ENCODE measurements at places on chromosomes 12 and 14.
A peak's percentile ranks its signal among the peaks of the same experiment; 100 is the strongest.

DNA sequence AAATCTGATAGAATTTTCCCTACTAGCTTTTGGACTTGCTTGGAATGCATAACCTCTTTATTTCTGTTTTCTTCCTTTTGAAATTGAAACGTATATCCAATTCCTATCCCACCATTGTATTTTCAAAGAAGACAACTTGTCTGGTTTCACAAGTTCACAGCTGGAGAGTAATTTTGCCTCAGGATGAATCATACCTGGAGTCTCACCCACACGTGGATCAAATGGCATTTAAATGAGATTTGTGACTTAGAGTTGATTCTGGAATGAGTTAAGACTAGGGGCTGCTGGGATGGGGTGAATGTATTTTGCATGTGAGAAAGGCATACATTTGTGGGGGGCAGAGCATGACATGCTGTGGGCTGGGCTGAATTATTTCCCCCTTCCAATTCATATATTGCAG is 516.5 kb upstream of the MGAT4C start:
- no peak for DNase-seq

- no peak for DNase-seq
Measured at GRCh38 chr12:50597200-50598195, 92.7 kb downstream of the DIP2B start.

- DNase-seq = no peak
Measured at GRCh38 chr14:96050482-96050881, 11.3 kb downstream of the C14orf132 start.

GRCh38 chr12:132214161-132214476 is 69.9 kb downstream of the NOC4L start:
- no peak for DNase-seq

- no peak for DNase-seq
Measured at GRCh38 chr12:89306827-89307473, 45.4 kb downstream of the DUSP6 start.

DNA sequence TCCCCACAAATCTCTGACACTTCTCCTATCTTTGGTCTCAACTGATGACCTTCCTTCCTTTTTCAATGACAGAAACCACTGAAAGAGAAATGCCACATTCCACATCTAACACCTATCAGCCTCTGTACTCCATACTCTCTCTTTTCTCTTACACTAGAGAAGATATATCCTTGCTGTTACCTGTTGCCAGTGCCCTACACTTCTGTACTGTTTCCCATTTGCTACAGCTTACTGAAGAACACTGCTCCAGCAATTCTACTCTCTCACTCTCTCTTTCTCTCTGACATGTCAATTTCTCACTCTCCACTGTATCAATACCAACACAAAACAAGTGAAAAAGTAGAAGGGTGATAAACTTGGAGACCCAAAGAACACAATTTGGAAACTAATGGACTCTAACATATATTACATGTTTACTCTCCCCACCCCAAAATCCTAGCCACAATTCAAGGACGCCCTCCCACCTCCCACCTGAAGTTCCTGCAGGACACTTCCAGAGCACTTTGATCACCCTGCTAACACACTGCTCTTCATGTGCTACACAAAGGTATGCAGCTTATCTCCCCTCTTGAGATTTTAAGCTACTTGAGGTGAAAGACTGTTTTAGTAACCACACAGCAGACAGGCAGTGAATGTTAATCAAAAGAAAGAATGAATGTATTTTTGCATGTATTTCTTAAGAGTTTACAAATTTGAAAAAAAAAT is 95.0 kb downstream of the MED13L start:
- DNase-seq = no peak

- DNase-seq = no peak
Measured at GRCh38 chr14:52835122-52835903, 43.9 kb upstream of the GNPNAT1 start.

- DNase-seq = no peak
Measured at GRCh38 chr12:63980211-63980610, 135.7 kb downstream of the SRGAP1 start.

DNA sequence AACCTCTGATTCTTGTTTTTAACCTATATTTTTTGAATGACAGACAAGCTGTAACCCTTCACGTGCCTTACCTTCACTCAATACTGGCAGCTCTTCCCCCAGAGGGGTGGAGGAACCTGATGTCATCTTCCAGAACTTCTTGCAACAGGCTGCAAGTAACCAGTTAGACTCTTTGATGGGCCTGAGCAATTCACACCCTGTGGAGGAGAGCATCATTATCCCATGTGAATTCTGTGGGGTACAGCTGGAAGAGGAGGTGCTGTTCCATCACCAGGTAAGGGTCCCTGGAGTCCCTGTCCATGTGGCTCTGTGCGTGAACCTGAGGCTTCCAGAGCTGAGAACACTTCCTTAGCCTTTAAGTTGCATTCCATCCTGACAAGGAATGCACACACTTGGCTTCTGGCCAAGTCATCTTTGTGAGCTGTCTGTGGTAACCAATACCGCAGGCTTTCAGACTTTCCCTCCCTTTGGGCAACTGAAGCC is 22.7 kb downstream of the TRAFD1 start:
- no peak for DNase-seq

- no peak for DNase-seq
Measured at GRCh38 chr14:90756755-90757345, 59.4 kb downstream of the TTC7B start.

- DNase-seq = no peak
Measured at GRCh38 chr14:85280074-85280473, 249.9 kb upstream of the FLRT2 start.

GRCh38 chr12:20950248-20950647 is 139.7 kb downstream of the SLCO1B3 start:
- no peak for DNase-seq

DNA sequence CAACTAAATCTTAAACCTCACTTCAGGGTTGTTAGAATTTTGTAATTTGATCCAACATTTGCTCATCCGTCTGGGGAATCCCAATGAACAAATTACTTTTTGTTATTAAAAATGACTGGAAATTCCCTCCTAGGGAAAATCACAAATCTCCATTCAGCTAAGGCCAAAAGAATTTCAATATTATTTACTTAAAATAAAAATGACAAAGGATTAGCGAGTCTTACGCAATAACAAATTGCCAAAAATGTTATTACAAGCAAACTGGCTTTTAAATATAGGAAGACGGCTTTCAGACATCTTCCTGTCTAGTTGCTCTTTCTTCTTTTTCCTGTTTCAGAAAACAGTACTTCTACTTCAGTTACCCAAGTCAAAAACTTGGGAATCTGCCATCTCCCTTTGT is 92.4 kb upstream of the TSPAN8 start:
- DNase-seq = no peak

DNA sequence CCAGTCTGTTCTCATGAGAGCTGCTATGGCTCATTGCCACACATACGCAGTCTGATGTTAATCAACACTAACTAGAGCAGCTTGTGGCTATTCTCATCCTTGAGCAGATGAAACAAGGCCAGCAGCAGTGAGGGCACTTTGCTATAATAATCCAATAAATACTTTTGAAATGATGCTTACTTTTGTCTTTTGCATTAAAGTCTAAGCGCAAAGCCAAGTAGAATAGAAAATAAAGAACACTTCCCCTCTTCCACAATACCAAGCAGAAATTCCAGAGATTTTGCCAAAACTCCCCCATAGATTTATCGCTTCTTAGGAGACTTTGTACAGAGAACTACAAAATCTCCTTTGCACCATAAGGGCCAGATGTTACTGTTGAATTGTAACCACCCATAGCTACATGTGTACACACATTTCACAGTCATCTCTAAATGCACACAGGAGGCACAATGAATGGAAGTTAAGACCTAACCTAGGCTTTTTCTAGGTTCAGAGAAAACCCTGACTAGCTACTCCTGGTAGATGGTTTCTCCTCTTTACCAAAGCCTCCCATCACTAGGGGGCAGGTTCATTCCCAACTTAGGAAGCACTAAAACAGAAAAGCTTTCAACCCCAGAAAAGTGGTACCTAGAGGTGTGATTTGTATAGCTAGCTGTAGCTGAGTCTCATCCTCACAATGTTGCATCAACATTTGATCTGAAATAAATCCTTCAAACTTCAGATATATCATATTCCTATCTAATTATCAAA is 119.3 kb downstream of the HMGA2 start:
- DNase-seq = no peak

- DNase-seq = no peak
Measured at GRCh38 chr12:112801055-112801454, 9.5 kb downstream of the RPH3A start.

GRCh38 chr12:98352218-98352811 is 163.1 kb upstream of the TMPO start:
- no peak for DNase-seq

DNA sequence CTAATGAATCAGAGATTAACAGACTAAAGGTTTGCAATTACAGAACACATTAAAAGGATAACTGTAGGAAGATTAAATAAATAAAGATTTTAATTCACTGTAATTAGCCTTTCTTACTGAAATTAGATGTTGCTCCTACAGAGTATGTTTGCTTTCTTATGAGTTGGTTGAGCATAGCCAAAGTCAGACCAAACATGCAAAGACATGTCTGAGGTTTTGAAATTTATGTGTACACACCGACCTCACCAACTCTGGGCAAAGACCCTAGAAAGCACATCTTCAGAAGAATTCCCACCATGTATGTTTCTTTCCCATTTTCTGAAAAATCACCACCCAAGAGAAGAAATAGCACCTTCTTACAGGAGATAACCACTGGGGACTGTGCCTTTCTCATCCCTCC is 159.2 kb downstream of the PAX9 start:
- no peak for DNase-seq

DNA sequence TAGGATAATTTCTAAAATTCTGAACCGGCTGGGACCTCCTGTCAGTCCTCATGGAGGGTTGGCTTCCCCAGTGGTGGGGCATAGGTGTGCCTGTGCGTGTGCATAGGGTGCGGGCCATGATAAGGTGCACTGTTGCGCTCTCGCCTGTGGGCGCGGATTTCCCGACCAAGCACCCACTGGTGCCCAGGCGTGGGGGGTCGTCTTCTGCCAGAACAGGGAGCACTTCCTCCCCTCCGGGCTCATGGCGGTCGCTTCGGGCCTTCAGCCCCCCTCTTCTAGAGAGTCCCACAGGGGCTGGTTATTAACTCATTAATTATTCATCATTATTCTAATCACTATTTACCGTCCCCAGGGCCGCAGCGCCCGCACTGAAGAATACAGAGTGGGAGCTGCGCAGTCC is 2.8 kb downstream of the C1QL4 start:
- no peak for DNase-seq

- DNase-seq = no peak
Measured at GRCh38 chr12:61524851-61525250, 735.4 kb upstream of the USP15 start.

GRCh38 chr12:119868992-119869391 is 8.1 kb downstream of the CIT start:
- no peak for DNase-seq

DNA sequence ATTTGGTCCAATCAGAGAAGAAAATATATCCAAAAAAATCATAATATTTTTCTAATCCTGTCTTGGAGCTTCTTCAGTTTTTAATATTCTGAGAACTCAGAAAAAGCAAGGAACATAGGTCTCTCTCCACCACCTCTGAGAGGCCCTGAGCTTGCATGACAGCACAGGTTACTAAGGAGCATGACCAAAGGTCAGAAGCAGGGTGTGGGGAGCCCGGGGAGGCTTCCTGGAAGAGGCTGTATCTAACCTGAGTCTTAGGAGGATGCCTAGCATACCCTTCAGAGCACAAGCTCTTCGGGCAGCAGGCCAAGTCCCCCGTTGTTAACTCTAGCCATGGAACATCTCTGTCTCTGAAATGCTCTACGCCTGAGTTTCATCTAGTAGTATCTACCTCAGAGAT is 15.7 kb upstream of the STON2 start:
- no peak for DNase-seq

GRCh38 chr12:53251477-53252348 is 16.4 kb upstream of the ESPL1 start:
- DNase-seq = peak; percentile 66

- DNase-seq = no peak
Measured at GRCh38 chr14:59346796-59347510, 118.2 kb downstream of the GPR135 start.
